Cardiac muscle cell (in vitro differentiated cells and primary cell): ENCODE measurements at places on chromosomes 13 and 19. TPM values are rescaled to one million over a fixed set of nuclear protein-coding genes. Genes with fewer than 3 reads are reported as not detected.

DNA sequence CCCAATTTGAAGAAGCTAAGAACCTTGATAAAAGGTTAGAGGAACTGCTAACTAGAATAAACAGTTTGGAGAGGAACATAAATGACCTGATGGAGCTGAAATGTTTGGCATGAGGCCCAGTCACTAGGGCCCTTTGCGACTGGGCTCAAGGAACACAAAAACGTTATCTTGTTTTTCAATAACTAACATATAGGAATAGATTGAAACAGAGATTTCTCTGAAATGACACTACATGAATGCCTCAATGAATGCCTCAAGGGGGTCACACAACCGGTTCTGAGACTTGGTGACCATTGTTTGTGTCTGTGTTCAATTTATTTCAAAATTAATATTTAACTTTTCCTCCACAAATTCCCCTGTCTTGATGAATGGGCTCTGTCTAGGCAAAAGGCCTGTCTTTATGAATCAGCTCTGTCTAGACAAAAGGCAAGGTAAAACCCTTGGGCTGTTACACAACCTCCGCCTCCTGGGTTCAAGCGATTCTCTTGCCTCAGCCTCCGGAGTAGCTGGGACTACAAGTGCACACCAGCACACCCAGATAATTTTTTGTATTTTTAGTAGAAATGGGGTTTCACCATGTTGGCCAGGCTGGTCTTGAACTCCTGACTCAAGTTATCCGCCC, 932 bp upstream of the ZNF486 start:
- DNase-seq = no peak

DNA sequence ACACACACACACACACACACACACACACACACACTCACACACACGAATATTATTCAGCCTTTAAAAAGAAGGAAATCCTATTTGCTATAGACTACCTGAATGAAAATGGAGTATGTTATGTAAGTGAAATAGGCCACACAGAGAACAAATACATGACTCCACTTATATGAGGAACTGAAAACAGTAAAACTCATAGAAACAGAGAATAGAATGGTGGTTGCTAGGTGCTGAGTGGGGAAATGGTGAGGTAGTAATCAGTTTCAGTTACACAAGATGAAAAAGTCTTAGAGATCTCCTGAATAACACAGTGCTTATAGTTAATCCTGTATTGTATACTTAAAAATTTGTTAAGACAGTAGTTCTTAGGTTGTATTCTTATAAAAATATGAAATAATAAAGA, 8.2 kb downstream of the ZNF677 start:
- no peak for DNase-seq

- DNase-seq = peak; percentile 60
Observed at GRCh38 chr19:18287836-18288772, 6.7 kb upstream of the JUND start.

The GRK1 gene
- 0.21 and 1.2 TPM in 2 replicates for total RNA-seq

- DNase-seq = no peak
Observed at GRCh38 chr19:7705387-7706187, 3.7 kb upstream of the FCER2 start.

DNA sequence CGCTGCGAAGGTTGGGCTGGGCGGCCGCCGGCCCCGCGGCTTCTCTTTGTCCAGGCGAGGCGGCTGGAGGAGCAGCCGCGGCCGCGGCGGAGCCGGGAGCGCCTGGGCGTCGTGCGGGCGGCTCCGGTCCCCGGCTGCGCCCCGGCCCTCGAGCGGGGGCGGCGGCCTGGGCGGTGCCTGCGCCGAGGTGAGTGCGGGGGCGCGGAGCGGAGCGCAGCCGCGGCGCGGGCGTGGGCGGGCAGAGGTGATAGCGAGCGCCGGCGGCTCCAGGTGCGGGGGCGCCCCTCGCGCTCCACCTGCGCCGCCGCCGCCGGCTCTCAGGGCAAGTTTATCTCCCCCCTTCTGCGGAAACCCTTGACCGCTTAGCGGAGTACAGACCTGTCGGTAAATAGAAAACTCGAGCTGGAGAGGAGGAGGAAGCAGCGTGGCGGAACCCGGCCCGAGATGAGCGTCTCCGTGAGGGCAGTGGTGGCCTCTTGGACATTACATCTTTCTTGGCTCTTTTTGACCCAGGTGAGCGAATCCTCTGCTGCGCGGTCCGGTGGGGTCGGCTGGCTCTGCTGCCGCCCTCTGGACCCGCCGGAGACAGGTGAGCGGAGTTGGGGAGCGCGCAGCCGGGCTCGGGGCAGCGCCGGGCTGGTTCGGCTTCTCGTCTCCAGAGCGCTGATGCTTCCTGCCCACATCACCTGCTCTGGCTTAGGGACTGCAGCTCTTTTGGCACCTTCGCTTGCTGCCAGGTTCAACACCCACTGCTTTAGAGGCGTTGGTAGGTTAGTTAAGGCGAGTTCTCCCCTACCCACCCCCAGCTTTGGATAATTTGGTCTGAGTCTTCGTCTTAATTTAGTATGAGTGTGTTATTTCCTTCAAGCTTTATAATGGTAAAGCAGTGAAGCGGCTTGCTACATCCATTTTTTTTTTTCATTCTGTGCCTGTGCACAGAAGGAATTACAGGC, at the start of gene MTUS2:
MTUS2 (plus strand) TSS at position 241 of the 953 bp plus-strand sequence.
- DNase-seq = no peak
